ENCODE measurements at places on chromosomes 11 and 22. TPM values are rescaled to one million over a fixed set of nuclear protein-coding genes. Genes with fewer than 3 reads are reported as not detected.

GRCh38 chr22:25928038-25928437, 186.1 kb downstream of the MYO18B start:
- no peak for DNase-seq

GRCh38 chr22:36585841-36586240, 56.9 kb upstream of the EIF3D start:
- DNase-seq = no peak

DNA sequence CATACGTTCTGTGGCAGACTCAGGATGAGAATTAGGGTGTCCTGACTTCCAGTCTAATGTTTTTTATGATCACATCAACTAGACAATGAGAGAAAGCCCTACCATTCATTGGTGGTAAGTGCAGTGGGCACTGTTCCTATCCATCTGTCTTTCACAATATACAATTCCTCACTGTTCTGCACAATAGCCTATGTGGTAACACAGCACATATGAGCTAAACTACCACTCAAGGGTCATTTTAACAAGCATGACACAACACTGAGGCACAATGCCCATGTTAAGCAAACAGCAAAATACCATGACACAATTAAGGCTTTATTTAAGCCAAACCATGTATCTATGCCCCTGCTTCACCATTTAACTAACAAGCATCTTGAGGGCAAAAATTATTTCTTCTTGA, 52.3 kb downstream of the SIK3 start:
- no peak for DNase-seq

DNA sequence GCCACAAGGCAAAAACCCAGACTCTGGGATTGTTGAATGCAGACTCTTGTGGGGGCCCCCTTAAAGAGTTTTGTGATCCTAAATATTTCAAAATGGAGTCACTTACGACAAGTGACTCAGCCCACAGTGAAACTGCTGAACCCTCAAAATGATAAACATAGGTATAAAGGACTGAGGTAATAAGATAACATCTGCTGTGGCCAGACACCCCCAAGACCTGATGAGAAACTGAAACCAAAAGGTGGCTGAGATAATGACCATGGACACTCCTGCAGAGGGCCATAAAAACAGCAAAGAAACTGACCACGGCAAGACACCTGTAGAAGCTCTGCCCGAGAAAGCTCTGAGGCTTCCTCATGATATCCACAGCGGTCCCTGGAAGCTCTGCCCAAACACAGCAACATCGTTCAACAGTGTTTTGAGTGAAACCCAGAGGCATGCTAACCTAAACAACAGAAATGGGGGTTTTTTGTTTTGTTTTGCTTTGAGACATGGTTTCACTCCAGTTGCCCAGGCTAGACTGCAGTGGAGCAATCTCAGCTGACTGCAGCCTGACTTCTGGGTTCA, 1.6 kb upstream of the PLAAT4 start:
- DNase-seq = no peak

DNA sequence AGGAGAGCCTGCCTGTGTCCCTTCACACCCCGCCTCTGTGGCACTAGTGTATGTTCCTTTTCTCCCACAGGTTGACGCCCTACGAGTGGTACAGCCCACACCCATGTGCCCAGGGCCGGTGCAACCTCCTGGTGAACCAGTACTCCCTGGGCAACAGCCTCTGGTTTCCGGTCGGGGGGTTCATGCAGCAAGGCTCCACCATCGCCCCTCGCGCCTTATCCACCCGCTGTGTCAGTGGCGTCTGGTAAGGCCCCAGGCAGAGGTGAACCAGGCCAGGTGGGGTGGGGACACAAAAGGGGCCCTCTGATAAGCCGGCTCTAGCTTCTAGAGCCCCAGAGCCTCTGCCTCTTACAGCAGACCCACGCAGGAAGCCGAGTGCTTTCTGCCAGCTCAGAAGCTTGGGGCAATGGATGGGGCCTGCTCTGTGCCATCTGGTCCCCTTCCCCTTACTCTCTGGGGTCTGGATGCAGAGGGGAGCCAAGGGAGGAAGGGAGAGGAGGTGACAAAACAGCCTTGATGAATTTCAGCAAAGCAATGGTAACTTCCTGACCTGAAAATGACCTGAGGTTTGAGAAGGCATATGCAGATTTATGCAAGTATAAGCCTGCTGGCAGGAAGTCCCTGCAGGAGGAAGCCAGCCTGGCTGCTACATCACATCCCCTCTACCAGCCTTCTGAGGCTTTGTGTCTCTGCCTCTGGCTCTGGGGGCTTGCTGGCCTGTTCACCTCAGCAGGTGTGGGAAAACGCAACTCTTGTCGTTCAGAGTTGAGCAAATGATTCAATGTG, 67.0 kb upstream of the TBCEL start:
- no peak for DNase-seq

- no peak for DNase-seq
These were observed 4.8 kb upstream of the NLRP10 start for GRCh38 chr11:7969756-7970646.

- no peak for DNase-seq
These were observed 306.1 kb downstream of the C11orf87 start for GRCh38 chr11:109728056-109728455.

DNA sequence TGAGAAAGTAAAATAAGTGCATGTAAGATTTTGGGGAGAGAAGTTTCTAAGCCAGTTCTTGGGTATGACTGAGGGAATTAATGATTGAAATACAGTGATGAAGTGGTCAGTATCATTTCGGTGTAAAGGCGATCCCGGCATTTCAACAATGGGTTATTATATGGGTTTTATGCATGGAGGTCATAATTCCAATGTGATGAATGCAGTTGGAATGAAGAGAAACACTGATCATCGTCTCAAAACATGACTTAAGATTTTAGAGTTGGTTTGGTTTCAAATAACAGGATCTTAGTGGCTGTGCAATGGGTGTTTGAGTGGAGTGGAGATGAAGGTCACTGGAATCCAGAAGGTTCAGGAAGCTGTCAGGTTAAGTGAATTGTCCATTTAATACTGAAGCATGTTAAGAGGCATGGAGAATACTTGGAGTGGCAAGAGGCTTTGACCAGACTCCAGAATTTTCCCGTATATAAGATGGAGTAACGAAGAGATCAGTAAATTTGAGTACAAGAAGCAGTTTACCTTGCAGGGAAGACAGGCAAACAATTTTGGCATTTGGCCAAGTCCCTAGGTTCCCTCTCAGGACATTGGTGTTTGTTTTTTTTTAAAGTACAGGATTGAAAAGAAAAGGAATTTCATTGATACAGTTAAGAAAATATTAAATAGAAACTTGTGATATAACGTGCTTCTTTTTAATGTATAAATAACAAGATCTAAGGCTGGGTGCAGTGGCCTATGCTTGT, 96.4 kb upstream of the BIRC3 start:
- DNase-seq = no peak

- no peak for DNase-seq
These were observed 560.0 kb downstream of the TMEM135 start for GRCh38 chr11:87597725-87598124.

DNA sequence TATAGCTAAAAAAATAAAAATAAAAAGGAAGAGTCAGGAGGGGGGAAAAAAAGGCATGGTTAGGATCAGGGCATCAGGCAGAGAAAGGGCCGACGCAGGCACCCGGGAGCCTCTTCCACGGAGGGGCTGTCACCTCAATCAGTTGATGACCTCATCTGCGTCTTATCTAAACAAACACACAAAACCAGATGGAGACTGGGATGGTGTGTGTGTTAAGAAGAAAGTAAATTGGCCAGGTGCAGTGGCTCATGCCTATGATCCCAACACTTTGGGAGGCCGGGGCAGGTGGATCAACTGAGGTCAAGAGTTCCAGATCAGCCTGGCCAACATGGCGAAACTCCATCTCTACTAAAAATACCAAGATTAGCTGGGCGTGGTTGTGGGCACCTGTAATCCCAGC, 63.6 kb downstream of the DHCR7 start:
- DNase-seq = no peak

DNA sequence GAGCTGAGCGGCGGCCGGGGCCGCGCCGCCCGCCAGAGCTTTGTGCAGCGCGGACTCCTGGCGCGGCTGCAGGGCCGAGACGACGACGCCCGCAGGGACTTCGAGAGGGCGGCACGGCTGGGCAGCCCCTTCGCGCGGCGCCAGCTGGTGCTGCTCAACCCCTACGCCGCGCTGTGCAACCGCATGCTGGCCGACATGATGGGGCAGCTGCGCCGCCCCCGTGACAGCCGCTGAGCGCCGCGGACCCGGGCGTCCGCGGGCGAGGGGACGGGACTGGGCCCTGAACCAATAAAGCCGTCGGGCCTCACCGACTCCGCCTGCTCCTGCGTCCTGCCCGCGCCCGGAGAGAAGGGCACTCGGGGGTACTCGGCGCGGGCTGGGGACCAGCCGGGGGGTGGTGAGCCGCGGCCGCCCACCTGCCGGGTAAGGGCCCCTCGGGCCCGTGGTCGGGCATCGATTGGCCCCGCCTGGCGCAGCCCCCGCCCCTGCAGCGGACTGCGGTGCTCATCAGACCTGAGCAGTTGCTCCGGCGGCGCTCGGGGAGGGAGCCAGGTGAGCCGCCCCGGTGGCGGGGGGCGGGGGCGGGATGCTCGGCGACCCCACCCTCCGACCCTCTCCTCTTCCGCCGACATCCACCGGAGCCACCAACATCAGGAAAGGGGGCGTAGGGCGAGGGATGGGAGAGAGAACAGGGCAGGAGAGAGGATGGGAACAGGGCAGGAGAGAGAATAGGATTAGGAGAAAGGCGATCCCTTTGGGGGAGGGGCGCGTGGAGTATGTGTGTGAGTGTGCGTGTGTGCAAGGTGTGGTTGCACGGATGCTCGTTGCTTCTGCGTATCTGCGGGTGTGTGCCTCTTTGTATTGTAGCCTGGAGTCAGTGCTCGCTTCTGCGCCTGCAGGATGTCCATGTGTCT, at the start of gene TMEM25:
Gene TMEM25, plus strand, starts transcription at position 510 of the 914 bp plus-strand sequence. CDS start 610 bp downstream, outside the sequence.
- DNase-seq = peak; percentile 31

DNA sequence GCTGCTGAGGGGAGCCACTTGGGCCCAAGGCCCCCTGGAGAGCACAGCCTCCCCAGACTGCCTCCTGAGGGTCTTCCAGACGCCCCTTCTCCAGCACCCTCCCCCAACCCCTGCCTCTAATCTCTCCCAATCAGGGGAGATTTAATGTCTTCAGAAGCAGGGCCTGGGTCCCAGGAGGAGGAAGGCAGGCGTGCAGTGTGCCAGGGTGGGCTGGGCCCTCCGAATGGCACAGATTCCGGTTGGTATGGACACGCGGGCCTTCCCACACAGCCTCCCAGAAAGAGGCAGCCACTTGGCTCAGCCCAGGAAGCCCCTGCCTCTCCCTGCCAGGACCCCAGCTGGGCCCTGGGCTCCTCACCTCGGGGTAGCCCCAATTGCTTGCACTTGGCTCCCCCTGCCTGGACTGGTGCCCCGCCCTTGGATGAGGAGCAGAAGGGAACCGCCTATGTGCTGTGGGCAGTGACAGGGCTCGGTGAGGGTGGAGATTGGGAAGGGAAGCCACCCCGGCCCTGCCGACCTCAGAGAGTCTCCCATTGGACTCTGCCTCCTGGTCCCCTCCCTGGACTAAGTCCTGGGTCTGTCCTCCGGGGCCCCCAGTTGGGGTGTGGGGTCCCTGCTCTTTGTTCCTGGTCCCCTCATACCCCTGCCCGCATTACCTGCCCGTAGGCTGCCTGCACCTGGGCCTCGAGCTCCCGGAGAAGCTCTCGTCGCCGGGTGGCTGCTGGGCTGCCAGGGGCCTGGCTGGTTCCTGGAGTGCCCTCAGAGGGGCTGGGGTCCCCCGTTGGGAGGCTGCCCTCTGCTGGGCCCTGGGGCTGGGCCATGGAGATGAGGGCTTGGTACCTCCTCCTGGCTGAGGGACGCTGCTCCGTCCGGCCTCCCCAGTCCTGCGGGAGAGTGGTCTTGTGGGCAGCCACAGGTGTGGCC, 572 bp upstream of the CABP2 start:
- DNase-seq = no peak

- no peak for DNase-seq
These were observed 304.9 kb downstream of the NTM start for GRCh38 chr11:131675121-131675888.

GRCh38 chr11:15901054-15901453, 455.3 kb downstream of the SOX6 start:
- DNase-seq = no peak

DNA sequence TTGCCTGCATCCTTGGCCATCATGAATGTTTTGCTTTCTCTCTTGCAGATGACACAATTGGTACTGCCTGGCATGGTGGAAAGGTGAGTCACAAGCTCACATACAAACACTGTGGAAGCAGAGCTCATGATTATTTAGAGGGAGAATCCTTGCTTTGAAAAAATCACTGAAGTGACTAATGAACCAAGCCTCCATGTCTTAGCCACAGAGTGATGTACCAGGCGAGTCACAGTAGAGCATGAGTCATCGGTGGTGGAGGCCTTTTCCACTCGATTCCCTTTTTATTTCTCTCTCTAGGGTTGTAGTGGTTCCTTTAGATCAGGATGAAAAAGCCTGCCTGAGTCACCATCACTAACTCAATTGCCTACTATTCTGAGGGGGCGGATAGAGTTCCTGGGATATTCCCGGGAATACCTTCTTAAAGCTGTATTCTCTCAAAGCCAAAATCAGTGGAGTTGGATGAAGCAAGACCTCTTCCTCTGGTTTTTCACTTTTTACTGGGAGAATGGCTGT, 49.6 kb upstream of the ALKBH3 start:
- no peak for DNase-seq

DNA sequence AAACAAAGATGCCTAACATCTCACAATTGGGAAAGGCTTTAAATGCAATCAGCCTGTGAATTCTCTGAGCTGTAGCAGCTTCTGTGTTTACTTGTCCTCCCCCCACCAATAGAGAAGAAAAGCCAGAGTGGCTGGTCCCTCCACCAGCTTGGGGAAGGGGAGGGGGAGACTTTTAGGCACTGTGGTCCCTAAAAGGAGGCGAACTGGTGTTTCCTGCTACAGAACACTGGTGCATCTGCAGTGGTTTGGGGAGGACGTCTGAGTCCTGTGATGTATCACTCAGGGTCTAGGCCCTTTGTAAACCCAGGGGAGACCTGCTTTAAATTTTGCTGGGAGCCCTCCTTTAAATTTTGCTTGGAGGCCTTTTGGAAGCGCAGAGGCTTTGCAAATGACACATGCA, 16.9 kb downstream of the TNRC6B start:
- no peak for DNase-seq

GRCh38 chr11:126352934-126353801, 2.3 kb upstream of the ST3GAL4 start:
- DNase-seq = no peak

DNA sequence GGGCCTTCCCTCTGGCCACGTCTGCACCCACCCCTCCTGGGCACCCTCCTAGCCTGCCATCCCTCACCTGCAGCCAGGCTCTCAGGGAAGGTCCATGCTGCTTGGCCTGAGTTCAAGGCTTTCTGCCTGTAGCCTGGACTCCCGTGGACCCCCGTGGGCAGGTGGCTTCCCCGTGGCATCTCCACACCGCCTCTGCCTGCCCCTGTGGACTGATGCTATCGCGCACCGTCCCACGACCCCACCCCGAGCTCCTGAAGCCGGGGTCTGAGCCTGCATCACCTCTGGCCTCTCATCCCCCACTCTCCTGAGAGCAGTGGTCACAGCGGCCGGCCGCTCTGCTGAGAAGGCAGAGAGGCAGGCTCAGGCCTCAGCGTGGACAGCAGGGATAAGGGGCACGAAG, 4.5 kb downstream of the IFITM5 start:
- no peak for DNase-seq

RAB36 gene
- 16.5 TPM for polyA plus RNA-seq

SPTBN2 gene
- polyA plus RNA-seq = 56.0 TPM

FBXO3 gene
- polyA plus RNA-seq = 54.3 TPM

ZFP91 gene
- 58.3 TPM for polyA plus RNA-seq

CRYAB gene
- polyA plus RNA-seq = 46.0 TPM

AQP11 gene
- 5.1 TPM for polyA plus RNA-seq

CAVIN3 gene
- 19.8 TPM for polyA plus RNA-seq

TSSC4 gene
- polyA plus RNA-seq = 45.5 TPM

GLB1L2 gene
- polyA plus RNA-seq = 22.0 TPM

INPP5J gene
- polyA plus RNA-seq = 3.6 TPM

LRRN4CL gene
- 0.75 TPM for polyA plus RNA-seq

HMOX1 gene
- polyA plus RNA-seq = 41.8 TPM

PKDREJ gene
- polyA plus RNA-seq = 0.53 TPM

VSIG10L2 gene
- not detected for polyA plus RNA-seq
